ENCODE measurements at places on chromosomes 3 and 15. TPM values are rescaled to one million over a fixed set of nuclear protein-coding genes. Genes with fewer than 3 reads are reported as not detected.

GRCh38 chr15:97504031-97504792 lies 456.3 kb upstream of the ARRDC4 start:
- DNase-seq: peak; percentile 75

The SENP8 gene
- total RNA-seq: 2.6 TPM

The TM4SF1 gene
- total RNA-seq: 87.2 TPM

The PPARG gene
- total RNA-seq: 7.8 TPM

DNA sequence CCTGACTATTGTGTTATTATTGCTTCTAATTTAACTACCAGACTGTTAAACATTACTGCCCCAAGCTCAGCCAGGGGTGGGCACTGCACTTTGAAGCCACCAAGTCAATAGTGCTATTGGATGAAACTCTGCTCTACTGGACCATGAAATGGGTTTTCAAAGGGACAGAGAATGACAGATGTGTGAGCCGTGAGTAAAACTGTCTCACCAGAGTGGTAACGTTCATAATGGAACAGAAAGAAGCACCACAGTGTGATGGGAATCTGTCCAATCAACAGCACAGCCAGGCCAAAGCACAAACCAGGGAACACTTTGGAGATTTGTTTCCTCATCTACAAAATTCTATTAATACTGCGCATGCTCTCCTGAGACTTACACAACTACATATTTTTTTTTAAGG lies 171.8 kb upstream of the LPP start:
- DNase-seq: no peak

The DUOXA2 gene
- not detected for total RNA-seq

- DNase-seq: peak; percentile 72
Observed at GRCh38 chr3:138118612-138119422, 3.4 kb upstream of the DZIP1L start.

DNA sequence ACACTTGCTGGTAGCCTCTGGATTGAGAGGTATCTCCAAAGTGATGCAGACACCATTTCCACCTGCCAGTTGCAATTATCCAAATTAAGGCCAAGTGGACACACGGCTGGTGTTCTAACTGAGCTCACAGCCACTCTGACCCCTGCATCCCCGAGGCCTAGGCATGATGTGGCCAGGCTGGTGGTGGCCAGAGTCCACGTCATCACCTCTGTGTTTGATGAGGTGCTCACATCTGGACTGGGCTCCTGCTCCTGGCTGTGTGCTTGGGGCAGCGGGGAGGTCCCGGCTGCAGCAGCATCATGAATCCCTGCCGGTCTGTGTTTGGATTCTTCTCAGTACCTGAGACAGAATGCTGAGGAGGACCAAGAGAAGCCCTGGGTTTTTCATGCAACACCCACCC lies 4.9 kb downstream of the OXTR start:
- no peak for DNase-seq

DNA sequence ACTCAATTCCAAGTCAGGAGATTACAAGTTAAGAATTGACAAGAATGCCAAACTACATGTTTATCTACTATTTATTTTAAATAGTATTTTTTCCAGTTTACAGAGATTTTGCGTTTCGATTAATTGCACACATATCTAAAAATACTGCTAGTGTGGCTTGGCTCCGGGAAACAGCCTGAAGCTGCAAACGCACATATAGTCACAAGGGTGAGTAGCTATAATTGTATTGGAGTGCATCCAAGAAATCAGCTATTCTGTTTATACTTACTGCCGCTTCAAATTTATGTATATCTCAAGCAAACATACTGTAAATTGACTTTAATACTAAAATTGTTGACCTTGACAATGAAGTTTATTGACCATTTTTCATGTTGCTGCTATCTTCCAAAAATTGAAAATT lies 77.0 kb upstream of the PLSCR5 start:
- no peak for DNase-seq

GRCh38 chr3:21718161-21718765 lies 32.7 kb downstream of the ZNF385D start:
- DNase-seq: peak; percentile 68
